NCI-H2081 (cell line): ENCODE measurements at places on chromosomes 3 and 15.

- DNase-seq, result no peak
These were observed 11.2 kb downstream of the TNFSF10 start for GRCh38 chr3:172511783-172512762.

DNA sequence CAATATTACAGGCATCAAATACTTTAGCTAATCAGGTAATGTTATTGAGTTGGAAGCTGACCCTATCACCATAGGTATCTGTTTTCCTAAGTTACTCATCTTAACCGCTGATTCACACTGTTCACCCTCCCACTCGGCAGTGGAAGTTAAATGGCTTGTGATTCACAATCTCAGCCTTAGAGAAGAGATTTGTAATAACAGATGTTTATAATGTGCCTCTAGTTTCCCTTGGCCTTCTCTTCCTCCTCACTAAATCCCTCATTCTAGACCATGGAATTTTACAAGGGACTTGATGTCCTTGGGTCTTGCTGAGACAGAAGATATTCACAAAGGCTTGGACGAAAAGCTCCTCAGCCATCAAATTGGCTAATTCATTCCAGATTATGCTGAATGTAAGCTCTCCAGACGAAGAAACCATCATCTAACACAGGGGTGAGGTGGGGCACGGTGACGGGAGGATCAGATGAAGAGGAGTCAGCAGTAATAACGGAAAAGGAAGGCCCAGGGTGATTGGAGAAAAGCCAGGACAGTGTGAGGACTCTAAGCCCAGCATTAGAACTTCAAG, 931.7 kb downstream of the MCTP2 start:
- no peak for DNase-seq

DNA sequence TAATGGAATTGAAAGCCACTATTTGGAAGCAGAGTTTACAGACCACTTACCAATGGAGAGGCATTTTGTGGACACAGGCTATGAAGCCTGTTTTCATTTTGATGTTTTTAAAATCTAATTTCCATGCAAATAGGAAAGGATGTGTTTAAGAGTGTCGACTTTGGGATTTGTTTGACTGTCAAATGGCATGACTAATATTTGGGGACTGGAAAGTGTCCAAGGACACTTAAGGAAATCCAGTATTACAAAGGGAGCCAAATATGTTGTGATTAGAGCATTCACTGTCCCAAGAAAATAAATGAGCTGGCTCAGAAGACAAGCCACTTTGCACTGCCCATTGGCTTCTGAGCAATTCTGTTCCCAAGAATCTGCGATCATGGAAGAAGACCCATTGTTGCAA, 34.0 kb upstream of the SLC6A11 start:
- DNase-seq, result peak; percentile 62

DNA sequence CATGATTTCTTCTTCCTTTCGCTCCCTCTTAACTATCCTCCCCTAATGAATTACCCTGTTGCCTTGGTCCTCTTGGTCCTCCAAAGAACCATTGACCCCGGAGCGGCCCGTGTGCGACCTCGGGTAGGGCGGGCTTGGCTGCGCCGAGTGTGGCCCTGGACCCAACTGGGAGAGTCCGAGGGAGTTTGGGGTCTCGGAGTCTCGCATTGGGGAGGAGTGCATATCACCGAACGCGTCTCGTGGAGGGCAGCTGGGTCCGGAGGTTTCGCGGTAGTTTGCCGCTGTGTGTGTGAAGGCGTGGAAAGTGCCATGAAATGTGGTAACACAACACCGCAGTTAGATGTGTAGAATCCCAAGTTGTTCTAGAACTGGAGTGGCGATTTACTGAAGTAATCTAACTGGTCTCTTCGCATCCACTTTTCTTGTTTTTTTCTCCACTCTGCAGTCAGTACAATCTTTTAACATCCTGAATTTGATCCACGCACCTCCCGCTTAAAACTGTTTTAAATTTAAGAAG, 363 bp downstream of the GTF2E1 start:
- no peak for DNase-seq

DNA sequence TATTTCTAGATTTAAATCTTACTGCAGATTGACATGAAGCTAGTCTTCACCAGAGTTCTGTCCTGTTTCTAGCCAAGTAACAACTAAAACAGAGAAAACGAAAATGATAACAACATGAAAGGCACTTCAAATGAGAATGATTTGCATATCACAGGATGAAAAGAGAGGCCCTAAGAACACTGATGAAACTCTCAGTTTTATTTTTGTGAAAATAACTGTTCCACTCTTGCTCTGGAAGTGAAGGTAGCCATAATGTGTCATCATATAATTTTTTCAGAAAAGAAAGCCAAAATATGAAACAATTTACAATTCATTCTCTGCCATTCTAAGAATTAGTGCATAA, 274.4 kb downstream of the ADAMTSL3 start:
- no peak for DNase-seq

- peak; percentile 54 for DNase-seq
These were observed 49.0 kb downstream of the KBTBD12 start for GRCh38 chr3:127964053-127964452.
